HepG2 (cell line): ENCODE measurements at places on chromosomes 7 and 10. TPM values are rescaled to one million over a fixed set of nuclear protein-coding genes. Genes with fewer than 3 reads are reported as not detected.

MYPN gene
- 0.01 TPM in 1 of 2 replicates, not detected in the other for polyA plus RNA-seq

BMPER gene
- not detected in 2 replicates for polyA plus RNA-seq

CACNA2D1 gene
- polyA plus RNA-seq, result not detected in 2 replicates

CTAGE8 gene
- not detected in 2 replicates for polyA plus RNA-seq

SDK1 gene
- polyA plus RNA-seq, result 2.4 TPM in 2 replicates

SLC29A4 gene
- 29.7 and 53.0 TPM in 2 replicates for polyA plus RNA-seq

C7orf57 gene
- polyA plus RNA-seq, result not detected in 2 replicates

NME8 gene
- not detected in 2 replicates for polyA plus RNA-seq

HSPA12A gene
- 6.2 and 6.4 TPM in 2 replicates for polyA plus RNA-seq

TRIM24 gene
- polyA plus RNA-seq, result 70.3 and 100 TPM in 2 replicates

UTF1 gene
- polyA plus RNA-seq, result not detected in 2 replicates

MEOX2 gene
- polyA plus RNA-seq, result not detected in 2 replicates
